Tibial nerve (tissue), 4 donors: ENCODE measurements at places on chromosomes 2 and 18. TPM values are rescaled to one million over a fixed set of nuclear protein-coding genes. Genes with fewer than 3 reads are reported as not detected.

The TRIB2 gene
- 554 TPM for total RNA-seq

GRCh38 chr2:239598011-239598731 lies 197.4 kb upstream of the HDAC4 start:
- no peak for DNase-seq

DNA sequence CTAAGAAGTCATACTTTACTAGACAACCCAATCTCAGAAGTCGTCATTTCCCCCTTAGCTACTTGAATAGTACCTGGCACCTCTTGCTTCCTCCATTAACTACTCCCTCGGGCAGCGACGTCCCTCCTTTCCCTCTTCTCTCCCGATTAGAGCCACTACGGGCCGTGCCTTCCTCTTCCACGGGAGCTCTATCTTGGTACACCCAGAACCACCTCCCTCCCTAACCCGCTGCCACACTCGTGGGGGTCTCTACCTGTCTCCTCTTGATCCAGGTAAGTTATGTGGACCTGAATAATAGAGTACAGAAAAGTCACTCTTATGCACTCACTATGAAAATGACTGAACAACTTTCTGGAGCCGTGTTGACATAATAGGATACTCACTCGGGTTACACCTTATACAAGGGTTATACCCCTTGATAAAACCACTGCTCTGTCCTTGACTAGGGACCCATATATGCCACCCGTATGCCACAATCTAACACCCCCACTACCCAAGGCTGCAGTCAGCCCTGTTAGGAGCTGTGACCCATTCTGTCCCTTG lies 595 bp upstream of the HDHD2 start:
- DNase-seq, result no peak

DNA sequence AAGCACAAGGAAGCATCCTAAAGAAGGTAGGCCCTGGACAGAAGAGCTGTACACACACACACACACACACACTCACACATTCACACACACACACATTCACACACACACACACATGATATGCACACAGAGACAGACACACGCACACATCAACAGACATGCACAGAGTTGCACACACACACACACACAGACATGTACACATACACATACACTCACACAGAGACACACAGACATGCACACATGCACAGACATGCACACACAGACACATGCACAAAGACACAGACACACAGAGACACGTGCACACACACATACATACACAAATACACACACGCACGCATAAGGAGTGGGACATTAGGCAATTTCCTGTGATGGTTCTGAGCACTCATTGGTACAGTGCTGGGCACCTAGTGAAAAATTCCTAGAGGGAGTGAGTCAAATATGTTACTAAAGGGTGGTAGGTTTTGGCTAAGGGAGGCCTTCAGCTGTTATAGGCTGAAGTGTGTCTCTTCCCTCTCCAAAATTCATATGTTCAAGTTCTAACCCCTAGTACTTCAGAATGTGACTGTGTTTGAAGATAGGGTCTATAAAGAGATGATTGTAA lies 26.4 kb downstream of the THNSL2 start:
- no peak for DNase-seq

DNA sequence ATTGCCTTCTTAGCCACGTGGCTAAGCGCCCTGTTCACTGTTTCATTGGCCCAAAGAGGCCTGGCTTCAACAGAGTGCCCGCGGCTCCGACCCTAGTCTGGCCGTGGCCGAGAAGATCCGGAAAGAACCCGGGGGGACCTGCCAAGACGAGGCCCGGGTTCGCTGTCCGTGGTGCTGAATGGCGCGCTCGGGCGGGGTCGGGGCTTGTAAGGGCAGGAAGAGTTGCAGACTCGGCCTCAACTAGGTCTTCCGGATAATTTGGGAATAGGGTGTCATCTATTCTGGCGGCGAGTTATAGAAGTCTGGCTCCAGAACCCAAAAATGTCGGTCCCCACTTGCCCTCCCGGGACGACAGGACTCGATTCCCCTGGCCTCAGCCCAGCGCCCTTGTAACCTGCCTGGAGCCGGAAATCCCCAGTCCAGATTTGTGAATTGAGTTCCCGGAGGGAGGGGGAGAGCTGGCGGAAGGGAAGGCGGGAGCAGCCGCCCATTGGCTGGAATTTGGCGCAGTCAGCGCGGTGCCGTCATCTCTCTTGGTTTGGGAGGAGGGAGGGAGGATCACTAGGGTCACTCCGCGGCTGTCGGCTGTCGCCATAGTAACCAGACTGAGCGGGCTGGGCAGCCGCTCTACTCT lies 3.5 kb downstream of the CDK5R2 start:
- no peak for DNase-seq

GRCh38 chr2:207083361-207084110 lies 82.2 kb downstream of the KLF7 start:
- DNase-seq, result no peak

GRCh38 chr2:239389414-239390329 lies 11.1 kb downstream of the HDAC4 start:
- no peak for DNase-seq

GRCh38 chr18:1648712-1649111 lies 744.0 kb downstream of the ADCYAP1 start:
- DNase-seq, result no peak

The ALPI gene
- total RNA-seq, result not detected

DNA sequence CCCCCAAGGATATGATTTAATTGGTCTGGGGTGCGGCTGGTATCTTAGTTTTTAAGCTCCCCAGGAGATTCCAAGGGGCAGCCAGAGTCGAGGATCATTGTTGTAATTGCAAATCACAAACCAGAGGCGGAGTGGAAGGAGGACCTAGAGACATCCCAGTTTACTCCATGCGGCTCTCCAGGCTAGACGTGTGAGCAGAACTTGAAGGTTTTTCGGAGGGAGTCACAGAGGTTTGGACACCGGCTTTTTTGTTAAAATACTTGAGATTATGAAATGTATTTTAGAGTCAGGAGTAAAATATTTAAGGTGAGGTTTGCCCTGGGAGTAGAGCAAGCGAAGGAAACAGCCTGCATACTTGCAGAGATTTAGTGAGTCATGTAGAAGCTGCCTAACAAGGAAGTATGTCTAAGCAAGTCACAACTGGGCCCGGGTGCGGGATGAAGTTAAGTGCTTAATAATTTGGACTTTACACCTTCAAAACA lies 39.5 kb downstream of the TGOLN2 start:
- no peak for DNase-seq

The CNDP1 gene
- not detected for total RNA-seq

DNA sequence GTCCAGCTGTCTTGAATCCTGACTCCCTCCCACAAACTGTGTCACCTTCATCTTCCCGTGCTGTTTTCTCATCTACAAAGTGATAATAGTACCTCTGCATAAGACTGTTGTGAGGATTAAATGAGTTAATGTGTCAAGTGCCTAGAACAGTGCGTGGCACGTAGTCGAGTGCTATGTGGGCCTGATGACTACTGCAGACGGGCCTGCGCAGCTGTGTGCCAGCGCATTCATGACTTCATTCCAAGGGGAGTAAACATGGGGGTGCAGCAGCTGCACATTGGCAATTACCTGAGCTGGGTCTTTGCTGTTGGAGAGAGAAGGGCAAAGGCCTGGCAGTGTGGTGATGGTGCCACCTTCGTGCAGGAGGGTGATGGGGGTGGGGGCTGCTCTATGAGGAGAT lies 5.0 kb downstream of the TEX44 start:
- DNase-seq, result no peak

- DNase-seq, result no peak
These were observed 31.1 kb downstream of the TOGARAM2 start for GRCh38 chr2:29012211-29012681.

DNA sequence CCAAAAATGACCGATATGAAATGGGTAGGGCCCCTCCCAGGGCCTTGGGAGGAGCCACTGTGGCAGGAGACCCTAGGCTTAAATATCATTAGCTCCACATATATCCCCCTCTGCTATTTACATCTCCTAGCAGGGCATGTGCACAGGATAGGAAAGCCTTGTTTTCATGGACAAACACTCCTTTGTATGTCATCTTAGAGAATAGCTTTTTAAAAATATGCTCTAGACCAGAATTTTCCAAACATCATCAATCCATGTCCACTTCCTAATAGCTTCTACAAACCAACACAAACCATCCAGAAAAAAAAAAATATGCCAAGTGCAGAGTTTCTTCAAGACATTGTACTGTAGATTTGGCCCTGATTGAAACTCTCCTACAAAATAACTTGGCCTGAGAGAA lies 10.8 kb downstream of the DAPL1 start:
- DNase-seq, result no peak

The FBXO15 gene
- total RNA-seq, result 4.4 TPM

- no peak for DNase-seq
These were observed 17.4 kb downstream of the STK25 start for GRCh38 chr2:241490825-241491506.

The GAD1 gene
- not detected for total RNA-seq

The DCDC2C gene
- total RNA-seq, result 3.9 TPM
